ENCODE measurements at places on chromosomes 3 and 15.

DNA sequence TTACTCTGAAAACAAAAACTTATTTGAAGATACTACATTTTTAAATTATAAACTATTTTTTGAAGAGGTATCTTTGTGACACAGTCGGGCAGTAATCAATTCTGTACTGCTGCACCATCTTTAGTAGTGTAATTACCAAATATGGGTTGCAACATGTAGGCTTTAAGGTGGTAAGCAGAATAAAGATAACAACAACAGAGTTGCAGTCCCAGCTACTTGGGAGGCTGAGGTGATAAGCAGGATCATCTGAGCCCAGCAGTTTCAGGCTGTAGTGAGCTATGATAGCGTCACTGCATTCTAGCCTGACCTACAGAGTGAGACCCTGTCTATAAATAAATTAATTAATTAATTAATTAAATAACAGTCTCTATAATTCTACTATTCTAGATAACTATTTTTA is 6.0 kb downstream of the PLOD2 start:
- DNase-seq, result no peak

DNA sequence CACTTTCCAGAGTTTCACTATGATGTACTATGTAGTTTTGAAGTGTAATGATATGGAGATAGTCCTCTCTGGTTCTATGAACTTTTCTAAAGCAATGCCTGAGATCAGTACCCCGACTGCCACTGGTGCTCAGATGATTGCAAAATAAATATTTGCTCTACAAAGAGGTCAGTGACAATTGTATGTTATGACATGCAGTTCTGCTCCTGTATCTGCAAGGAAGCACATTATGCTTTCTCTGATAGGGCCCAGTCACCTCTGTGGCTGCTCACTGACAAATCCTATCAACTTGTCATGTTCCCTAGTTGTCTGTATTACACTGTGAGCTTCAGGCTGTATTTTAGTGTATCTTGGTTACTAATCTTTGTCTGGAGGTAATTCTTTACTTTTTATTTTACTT is 362.6 kb downstream of the ROBO1 start:
- DNase-seq, result no peak

DNA sequence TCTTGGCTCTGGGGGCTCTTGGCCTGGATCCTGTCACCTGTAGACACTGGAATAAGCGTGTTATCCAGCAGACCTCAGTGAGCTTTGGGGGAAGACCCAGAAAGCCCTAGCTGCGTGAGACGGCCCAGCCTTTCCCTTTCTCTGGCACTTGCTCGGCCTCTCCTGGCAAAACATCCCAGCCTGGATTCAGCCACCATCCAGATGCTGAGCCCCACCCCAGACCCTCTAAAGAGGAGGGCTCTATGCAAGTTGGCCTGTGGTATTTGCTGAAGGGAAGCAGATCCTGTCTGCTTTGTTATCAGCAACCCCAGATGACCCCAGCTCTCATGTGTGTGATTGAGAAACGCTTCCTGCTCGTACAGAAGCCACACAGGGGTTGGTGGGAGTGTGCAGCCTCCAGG is 267.2 kb downstream of the FAM43A start:
- no peak for DNase-seq

DNA sequence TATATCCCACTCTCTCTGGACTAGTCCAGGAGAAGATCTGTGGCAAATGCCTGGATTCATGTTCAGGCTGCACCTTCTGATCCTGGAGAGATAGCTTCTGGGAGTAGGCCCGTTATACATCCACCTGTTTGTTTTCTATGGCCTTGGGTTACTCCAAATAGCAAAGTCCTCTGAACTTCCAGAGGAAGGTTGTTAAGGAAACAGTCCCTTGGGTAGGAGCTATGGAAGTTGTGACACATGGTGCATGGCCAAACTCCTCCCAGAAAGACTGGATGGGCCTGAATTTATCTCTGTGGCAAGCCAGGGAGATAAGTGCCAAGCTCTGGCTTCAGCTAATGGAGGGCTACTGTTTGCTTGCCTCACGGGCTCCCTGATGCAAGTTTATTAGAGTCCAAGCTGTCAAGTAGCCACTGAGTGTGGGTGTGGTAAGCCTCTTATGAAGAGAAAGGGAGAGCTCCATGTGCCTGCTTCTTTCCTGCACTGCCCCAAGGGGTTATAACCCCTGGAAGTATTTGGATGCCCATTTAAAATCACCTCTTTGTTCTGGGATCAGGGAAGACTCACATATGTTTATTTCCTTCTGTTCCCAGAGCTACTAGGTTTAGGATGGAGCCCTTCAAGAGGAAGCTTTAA is 328.7 kb upstream of the ATP11B start:
- DNase-seq, result no peak

GRCh38 chr3:145088917-145089316 is 1072.1 kb downstream of the PLOD2 start:
- no peak for DNase-seq

DNA sequence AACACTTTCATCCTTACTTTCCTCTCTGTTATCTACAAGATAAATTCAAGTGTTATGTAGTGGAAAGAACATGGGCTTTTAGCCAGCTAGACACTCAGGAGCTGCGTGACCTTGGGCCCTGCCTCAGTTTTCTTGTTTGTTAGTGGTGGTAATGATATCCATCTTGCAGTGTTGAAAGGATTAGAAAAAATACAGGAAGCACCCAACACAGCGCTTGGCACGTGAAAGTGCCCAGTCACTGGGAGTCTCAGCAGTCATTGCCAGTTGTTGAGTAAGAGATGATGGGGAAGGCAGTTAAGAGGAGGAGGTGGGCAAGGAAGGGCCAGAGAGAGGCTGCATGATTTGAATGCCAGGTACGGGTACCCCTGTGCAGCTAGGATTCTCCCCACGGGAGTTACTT is 5.3 kb downstream of the PDIA5 start:
- no peak for DNase-seq

- DNase-seq, result no peak
These were observed 181.0 kb upstream of the CBLB start for GRCh38 chr3:106049821-106050220.

DNA sequence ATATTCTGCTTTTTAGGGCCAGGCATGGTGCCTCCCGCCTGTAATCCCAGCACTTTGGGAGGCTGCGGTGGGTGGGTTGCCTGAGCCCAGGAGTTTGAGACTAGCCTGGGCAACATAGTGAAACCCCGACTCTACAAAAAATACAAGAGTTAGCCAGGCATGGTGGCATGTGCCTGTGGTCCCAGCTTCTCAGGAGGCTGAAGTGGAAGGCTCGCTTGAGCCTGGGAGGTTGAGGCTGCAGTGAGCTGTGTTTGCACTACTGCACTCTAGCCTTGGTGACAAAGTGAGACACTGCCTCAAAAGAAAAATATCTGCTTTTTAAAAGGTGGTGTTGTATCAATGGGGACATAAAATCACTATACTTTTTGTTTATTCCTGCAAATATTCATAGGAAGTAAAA is 112.8 kb downstream of the C3orf38 start:
- DNase-seq, result no peak

DNA sequence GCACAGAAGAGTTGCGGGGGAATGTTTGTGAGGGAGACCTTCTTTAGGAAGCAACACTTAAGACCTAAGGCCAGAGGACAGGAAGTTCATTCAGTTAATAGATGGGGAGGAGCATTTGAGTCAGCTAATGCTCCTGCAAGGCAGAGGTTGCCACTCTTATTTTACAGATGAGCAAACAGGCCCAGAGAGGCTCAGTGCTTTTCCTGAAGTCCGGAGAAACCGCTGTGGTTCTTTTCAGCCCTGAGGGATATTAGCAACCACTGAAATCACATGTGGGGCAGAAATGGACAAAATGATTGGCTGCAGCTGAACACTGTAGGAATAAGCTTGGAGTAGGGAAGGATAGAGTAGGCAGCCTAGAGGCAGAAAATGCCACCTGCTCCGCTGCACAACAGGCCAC is 33.3 kb upstream of the RTP4 start:
- DNase-seq, result no peak

DNA sequence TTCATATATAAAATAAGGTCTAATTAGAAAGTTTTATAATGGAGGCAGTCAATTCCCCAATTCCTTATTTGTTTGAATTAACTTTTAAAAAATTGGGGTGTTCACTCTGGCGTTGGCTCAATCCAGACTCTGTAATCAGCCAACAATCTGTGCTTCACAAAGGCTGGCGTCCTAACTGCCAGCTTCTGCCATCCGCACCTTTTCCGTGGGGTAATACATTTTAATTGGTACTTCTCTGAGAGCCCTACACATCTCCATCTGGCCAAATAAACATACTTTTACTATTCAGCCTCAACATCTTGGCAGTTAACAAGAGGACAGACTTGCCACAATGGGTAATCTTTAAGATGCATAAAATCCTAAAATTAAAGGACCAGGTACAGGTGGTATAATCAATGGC is 125.2 kb upstream of the CCNL1 start:
- DNase-seq, result no peak

DNA sequence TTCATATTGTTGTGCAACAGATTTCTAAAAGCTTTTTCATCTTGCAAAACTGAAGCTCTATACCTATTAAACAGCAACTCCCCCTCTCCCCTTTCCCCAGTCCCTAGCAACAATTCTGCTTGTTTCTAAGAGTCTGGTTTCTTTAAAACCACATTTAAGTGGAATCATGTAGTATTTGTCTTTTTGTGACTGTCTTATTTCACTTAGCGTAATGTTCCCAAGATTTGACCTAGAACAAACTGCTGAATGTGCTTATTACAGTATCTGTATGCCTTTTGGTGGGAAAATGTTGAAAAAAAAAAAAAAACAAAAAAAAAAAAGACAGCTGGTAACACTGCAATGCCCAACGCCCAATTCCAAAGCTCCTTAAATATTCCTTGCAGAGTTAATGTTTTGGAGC is 19.5 kb upstream of the SPESP1 start:
- DNase-seq, result no peak

DNA sequence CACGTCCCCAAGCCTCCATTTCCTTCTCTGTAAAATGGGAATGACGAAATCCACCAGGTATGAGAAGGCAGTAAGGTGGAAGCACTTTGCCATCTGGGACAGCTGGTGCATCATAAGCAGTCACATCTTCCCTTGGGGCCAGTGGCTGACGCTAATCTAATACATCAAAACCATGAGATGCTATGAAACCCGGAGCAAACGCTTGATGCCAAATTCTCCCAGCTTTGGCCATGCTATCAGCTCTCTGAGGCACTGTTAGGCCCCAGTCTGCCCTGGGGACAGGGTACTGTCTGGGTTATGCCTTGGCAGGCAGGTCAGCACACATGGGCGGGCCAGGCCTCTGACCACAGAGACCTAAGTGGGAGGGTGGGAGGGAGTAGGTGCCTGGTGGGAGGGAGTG is 66.1 kb downstream of the ADAMTS17 start:
- DNase-seq, result no peak

DNA sequence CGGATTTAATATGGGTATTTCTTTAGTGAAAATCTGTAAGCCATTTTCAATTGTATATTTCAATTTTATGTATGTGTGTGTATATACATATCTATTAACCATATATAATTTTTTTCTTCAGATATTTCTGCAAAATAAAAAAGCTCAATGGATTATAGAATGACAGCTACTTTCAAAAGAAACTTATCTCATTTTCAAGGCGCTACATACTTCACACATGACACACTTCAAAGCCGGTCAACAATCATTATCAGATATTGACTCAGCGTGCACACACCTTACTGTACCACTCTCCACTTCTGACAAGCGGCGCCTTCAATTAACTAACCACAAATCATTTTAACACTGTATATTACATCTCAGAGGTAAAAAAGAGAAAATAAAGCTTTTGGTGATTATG is 39.6 kb downstream of the ATP13A3 start:
- no peak for DNase-seq

- peak; percentile 23 for DNase-seq
These were observed 79.1 kb upstream of the MEF2A start for GRCh38 chr15:99486371-99487336.

GRCh38 chr3:129424185-129424841 is 4.1 kb downstream of the EFCAB12 start:
- DNase-seq, result no peak

DNA sequence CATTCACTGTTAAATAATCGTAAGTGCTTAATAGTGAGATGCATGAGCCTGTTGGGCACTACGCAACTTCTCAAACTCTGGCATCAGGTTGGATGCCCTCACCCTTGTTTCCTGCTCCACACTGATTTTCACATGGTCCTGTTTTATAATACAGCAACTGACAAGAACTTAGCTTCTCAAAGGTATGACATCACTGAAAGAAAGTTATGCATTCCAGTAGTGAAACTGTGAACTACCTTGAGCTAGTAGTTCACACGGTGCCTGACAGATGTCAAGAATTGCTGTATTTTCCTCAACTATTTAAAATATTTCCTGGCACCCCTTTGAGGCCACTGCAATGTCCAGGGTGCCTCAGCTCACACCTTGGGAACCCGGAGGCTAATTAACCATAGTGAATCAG is 327.5 kb downstream of the RORA start:
- no peak for DNase-seq

GRCh38 chr15:48384616-48385015 is 53.4 kb downstream of the DUT start:
- no peak for DNase-seq

DNA sequence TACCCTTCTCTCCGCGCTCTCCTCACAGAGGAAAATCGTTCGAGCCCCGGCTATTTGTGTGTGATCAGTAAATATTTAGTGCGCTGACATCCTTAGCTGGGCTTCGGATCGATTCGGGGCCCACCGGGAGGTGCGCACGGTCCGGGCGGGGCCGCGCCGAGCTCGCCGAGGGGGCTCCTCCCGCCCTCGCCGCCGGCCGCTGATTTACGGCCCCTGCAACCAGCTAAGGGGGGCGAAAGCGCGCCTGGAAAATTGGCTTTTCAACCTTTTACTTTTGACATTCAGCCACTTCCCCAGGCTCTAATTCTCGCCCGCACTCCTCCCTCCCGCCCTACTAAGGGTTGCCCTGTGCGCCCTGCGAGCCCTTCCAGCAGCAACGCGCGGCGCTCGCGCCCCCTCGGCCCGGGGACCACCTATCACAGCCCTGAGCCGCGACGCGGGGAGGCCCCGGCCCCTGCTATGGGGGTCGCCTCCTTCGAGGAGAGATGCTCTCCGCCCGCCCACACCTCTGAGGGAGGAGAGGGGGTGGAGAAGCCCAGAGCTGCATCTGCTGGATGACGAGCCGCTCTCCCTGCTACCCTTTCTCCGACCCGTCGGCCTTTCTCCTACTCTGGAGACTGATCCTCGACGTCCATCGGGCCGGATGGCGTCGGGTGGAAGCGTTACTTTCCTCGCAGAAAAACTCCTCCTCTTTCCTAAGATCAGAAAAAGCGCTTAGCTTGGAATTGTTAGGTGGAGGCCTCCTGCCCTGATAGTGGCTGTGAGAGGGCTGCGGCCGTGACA is 7.8 kb upstream of the NR2F2 start:
- no peak for DNase-seq

Data from fibroblast of skin of left biceps (primary cell).